ENCODE measurements at places on chromosomes 7 and 10.
A peak's percentile ranks its signal among the peaks of the same experiment; 100 is the strongest.

DNA sequence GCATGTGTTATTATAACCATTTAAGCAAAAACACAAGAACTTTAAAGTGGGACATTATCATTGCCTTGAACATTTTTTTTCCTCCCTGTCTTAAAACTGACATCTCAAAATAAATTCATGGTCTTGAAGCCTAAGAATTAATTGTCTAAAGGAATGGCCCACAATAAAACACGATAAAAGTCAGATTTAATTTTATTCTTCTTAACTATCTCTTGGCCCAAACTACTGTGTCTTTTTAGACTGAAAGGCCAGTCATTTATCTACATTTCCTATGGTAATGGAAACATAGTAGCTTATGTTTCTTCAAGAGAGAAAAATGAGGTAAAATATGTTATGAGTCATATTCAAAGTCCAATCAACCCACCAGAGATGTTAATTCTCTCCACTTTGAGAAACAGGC lies 24.4 kb upstream of the ETV1 start:
- no peak for DNase-seq

GRCh38 chr10:45399113-45399512 lies 25.1 kb downstream of the ALOX5 start:
- DNase-seq, result no peak

- no peak for DNase-seq
These were observed 41.3 kb upstream of the HPSE2 start for GRCh38 chr10:99276848-99277486.

- DNase-seq, result no peak
These were observed 18.5 kb upstream of the TRIM56 start for GRCh38 chr7:101066833-101067177.

- DNase-seq, result no peak
These were observed 6.3 kb downstream of the ATG9B start for GRCh38 chr7:151017953-151018420.

DNA sequence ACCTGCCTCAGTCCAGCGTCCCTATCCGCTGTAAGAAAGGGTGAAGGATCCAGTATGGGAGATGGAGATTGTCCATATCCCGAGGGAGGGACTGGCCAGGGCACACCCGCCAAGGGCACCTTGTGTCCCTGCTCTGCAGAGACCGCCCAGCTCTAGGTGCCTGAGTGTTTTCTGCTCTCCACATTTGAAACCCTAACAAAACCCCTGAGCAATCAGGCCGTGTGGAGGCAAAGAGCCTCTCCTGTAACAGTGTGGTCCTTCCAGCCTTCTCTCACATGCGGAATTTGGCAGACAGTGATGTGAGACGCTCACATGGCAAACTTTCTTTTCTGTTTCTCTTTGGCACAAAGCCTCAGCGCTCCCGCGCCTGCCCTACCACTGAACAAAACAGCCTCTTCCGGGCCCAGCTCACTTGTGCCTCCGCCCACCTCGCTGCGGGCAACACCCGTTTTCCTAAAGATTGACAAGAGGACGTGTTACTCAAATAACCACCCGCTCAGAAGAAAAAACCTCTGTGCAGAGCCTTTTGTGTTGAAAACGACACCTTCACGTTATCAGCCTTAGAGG lies 514.8 kb downstream of the DNAJB6 start:
- no peak for DNase-seq

- no peak for DNase-seq
These were observed 13.8 kb downstream of the PDSS1 start for GRCh38 chr10:26711324-26711723.

GRCh38 chr10:84306751-84307384 lies 21.5 kb upstream of the CCSER2 start:
- no peak for DNase-seq

- no peak for DNase-seq
These were observed 129.4 kb upstream of the PLPP4 start for GRCh38 chr10:120327675-120328074.

DNA sequence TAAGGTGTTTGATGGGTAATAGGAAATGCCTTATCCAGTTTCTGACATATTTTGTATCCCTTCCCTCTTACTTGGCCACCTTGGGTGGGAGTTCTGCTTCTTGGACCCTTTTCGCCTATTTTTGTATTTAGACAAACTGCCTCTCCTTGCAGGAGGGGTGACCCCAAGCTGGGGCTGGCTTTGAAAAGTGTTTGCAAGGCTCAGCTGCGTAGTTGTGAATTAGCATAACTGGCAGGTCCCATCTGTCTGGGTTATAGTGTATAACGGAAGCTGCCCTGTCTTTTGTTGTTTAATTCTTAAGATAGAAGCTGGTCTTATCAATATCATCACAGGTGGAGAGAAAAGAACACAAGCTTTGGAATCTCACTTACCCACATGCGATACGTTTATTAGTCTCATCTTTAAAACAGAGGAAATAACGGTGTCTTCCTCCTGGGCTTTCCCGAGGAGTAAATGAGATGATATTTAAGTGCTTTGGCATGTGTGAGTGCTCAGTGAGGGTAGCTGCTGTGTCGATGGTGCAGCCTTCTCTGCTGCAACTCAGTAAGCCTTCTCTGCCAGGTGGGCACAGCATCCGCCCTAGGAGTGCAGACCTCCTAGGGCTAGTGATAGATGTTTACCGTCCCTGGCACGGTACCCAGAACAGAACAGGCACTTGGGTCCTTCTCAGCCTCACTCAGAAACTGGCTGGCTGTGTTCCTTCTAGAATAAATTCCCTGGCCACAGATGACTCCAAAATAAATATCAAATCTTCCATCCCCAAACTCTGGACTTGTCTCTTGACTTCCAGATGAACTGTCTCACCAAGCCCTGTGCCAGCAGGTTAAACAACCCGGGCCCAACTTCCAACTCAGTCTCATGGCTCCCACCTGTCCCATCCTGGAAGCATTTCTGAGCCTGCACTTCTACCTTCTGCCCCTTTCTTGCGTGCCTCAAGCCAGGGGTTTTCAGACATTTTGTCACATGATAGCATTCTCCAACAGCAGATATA lies 227.3 kb downstream of the GFRA1 start:
- no peak for DNase-seq

DNA sequence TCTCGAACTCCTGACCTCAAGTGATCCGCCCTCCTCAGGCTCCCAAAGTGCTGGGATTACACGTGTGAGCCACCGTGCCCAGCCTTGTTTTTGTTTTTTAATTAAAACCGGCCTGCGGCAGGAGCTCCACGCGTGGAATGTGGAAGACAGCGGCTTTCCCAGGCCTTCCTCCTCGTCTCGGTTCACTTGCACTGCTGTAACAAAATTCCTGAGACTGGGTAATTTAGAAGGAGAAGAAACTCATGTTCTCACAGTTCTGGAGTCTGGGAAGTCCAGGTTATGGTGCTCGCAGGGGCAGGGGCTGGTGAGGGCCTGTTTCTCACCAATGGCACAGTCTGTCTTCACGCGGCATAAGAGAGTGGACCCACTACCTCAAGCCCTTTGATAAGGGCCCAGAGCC lies 14.4 kb upstream of the CRYGN start:
- peak; percentile 43 for DNase-seq

- DNase-seq, result no peak
These were observed 71.2 kb upstream of the EFCAB10 start for GRCh38 chr7:105652359-105652993.

- no peak for DNase-seq
These were observed 897.1 kb downstream of the GATA3 start for GRCh38 chr10:8951440-8952089.

DNA sequence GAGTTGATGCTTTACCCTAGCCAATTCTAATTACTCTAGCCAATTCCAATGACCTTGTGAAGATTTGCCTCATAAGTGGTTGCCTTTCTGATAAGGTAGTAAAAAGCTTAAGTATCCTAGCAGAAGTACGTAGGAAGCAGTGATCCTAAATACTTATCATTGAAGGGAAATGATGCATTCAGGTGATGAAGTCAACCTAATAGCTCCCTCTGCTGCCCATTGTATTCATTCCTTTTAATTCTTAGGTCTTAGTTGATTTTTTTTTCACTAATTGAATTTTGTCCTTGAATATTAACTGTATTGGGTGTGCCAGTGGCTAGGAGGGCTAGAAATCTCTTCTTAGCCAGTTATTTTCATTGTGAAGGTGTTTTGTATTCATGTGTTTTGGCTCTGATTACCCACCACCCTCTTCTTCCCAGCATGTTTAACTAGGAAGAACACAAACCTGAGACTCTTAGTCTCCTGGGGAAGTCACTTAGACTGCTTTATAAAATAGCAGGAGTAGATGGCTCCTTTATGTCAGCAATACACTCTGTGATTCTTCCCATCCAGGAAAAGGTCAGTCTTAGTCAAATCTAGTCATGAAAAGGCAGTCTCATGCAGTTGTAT lies 46.3 kb downstream of the PLEKHA8 start:
- no peak for DNase-seq

GRCh38 chr10:120732067-120732466 lies 119.1 kb upstream of the WDR11 start:
- DNase-seq, result no peak

GRCh38 chr10:16942381-16943078 lies 125.3 kb upstream of the RSU1 start:
- no peak for DNase-seq

DNA sequence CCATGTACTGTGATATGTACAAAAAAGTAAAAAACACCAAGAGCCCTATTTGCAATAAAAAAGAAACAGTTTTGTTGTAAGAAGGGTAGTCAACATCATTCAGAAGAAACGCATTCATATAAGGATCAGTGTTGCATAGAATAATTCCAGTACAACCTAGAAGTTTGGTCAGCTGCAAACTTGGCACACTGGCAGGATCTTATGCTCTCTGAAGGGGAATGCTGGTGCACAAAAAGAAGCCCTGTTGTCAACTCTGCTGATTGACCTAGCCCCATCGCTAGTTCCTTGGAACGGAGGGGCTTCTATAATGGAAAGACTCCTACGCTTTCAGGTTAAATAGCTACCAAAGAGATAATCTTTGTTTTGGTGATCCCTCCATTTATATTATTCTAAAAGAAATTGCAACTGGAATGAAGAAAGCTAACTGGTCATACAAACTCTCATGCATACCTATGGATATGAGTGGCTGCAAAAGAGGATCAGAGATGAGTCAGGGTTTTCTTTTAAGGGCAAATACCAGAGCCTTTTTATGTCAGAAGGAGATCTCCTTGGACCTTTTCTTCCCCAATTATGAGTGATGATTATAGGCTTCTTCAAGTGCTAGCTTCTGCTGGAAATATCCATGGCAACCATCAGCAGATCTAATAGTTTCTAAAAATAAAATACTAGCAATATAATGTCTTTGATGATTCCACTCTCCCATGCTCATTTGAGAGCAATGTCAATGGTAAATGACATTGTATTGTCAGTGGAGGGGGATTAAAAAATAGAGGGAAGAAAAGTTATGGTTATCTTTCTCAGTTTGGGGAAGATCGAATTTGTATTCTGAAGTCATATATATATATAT lies 312.4 kb upstream of the CACNA2D1 start:
- no peak for DNase-seq

DNA sequence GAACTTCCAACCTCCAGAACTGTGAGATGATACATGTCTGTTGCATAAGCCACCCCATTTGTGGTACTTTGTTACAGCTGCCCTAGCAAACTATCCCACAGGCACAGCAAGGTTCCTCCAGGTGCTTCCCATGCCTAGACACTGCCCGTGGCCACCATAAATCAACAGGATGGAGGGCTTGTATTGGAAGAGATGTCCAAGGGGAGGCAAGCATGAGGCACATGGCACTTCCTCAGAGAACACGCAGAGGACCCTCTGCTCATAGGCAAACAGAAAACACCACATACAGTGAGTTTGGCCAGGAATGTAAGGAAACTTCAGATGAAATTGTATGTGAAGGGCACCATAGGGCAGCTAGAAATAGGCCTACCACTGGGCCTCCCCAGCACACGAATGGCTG lies 291.1 kb downstream of the GRID1 start:
- no peak for DNase-seq
